ENCODE measurements at places on chromosomes 16 and 17.

GRCh38 chr16:75012380-75013081 lies 13.7 kb downstream of the ZNRF1 start:
- DNase-seq = no peak

GRCh38 chr17:37417852-37418251 lies 11.2 kb downstream of the TADA2A start:
- DNase-seq = no peak

DNA sequence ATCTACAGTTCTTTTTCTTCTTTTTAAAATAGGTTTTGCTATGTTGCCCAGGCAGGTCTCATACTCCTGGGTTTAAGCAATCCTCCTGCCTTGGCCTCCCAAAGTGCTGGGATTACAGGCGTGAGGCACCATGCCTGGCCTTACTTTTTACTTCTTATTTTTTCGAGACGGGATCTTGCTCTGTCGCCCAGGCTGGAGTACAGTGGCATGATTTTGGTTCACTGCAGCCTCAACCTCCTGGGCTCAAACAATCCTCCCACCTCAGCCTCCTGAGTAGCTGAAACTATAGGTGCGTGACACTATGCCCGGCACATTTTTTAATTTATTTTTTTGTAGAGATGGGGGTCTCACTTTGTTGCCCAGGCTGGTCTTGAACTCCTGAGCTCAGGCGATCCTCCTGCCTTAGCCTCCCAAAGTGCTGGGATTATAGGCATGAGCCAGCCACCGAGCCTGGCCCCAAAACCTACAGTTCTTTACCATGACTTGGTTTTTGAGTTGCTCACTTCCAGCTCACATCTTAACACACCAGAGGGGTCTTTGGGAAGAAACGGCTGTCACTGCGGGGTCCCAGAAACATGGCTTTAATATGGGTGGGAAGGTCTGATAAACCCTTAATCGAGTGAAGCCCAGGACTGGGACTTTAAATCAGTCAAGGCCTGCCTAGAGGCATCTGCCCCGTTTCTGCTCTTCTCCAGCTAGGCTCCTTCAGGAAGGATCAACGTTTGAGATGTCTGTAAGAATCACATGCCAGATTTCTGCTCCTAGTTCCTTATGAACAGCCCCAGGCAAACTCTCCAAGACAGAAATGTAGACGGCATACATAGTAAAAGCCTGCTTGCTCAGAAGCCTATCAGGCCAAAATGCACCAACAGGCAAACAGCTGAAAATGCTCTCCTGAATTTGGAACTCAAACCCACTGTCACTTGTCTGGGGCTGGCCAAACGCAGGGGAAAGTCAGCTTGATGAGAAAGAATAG lies 91.7 kb upstream of the TOB1 start:
- no peak for DNase-seq

GRCh38 chr16:9082422-9082821 lies 9.0 kb upstream of the HAPSTR1 start:
- no peak for DNase-seq

GRCh38 chr17:2710071-2710802 lies 1.3 kb downstream of the CLUH start:
- no peak for DNase-seq

Measured in stimulated activated CD8-positive, alpha-beta memory T cell treated with anti-CD3 and anti-CD28 coated beads, Interleukin-2, amount 100 ng/mL, for 1 hour (primary cell).